ENCODE measurements at places on chromosomes 13 and 19.

GRCh38 chr19:12867120-12868099 lies 13.8 kb downstream of the DNASE2 start:
- peak; percentile 69 for DNase-seq

GRCh38 chr19:33622809-33623511 lies 1.2 kb downstream of the CHST8 start:
- DNase-seq = no peak

DNA sequence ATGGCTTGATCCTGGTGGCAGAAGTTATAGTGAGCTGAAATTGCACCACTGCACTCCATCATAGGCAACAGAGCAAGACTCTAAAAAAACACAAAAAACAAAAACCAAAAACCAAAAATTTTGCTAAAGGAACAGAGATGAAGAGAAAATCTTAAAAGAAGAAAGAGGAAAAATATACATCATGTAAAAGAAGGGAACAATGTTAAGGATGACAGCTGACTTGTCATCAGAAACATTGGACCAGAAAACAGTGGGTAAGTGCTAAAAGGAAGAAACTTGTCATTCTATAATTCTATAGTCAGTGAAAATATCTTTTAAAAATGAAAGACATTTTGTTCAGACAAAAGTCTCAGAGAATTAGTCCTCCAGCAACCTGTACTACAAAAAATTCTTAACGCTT lies 93.8 kb downstream of the WASF3 start:
- no peak for DNase-seq

DNA sequence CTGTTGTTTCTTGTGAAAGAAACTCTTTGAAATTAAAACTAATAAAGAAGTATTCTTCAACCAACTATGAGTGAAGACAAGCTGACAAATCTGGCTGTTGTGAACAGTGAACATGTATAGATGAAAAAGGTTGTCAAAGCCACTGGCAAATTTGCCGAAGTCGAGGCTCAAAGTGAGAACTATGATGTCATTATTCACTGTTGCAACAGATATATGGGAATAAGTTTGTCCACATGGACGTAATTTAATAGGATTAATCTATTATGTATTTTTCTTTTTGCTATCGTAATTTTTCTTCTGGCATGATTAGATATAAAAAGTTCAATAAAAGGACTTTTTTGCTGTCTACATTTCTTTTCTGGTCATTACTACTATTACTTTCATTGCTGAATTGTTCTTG lies 223.2 kb upstream of the ZNF507 start:
- no peak for DNase-seq

DNA sequence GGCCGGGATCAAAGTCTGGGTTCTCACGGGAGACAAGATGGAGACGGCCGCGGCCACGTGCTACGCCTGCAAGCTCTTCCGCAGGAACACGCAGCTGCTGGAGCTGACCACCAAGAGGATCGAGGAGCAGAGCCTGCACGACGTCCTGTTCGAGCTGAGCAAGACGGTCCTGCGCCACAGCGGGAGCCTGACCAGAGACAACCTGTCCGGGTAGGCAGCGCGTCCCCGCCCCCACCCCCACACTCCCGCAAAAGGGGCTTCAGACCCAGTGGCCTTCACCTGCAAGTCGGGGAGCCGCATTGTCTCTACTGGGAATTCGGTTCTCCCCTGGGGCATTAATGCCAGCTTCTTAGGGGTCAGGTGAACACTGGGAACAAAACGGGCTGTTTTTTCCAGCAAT lies 114.7 kb upstream of the MCF2L start:
- no peak for DNase-seq

DNA sequence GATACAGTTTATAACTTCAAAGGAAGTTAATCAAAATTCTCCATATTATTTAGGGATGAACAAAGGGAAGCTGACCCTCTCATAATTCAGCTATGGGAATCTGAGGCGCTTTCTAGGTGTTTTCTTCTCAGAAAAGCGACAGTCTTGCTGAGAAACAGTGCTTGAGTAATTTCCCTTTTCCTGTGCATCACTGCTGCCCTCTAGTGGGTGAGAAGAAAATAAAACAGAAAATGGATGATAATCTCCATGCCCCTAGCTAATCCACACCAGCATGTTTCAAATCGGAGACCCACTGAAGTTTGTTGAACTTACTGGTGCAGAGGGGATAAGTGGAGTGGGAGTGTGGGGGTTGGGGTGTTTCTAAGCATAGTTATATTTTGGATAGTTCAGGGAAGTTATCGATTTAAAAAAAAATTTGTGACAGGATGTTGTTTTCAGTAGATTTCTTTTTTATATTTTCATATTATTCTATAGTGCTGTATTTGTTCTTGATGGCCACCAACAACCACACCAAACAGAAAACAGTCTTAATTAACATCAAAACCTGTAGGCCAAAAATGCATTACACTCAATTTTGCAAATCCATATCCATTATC lies 21.4 kb downstream of the LCP1 start:
- DNase-seq = peak; percentile 69

GRCh38 chr13:45828256-45828968 lies 23.1 kb downstream of the SIAH3 start:
- DNase-seq = no peak
